ENCODE measurements at places on chromosomes 7 and 10. TPM values are rescaled to one million over a fixed set of nuclear protein-coding genes. Genes with fewer than 3 reads are reported as not detected.

The WDFY4 gene
- not detected for total RNA-seq

The NFE2L3 gene
- 9.5 TPM for total RNA-seq

The IQUB gene
- total RNA-seq = 0.11 TPM

The FAM171A1 gene
- 22.6 TPM for total RNA-seq

The PRXL2A gene
- 39.0 TPM for total RNA-seq

The GRM8 gene
- not detected for total RNA-seq

The LAMTOR4 gene
- total RNA-seq = 172 TPM

The TSPAN13 gene
- total RNA-seq = 16.4 TPM

The SVOPL gene
- not detected for total RNA-seq

The IFIT5 gene
- 7.6 TPM for total RNA-seq

The GRB10 gene
- 65.1 TPM for total RNA-seq

The PRKAR2B gene
- 2.8 TPM for total RNA-seq

The EBLN1 gene
- not detected for total RNA-seq

The AKR1B15 gene
- total RNA-seq = 21.6 TPM

The ADCYAP1R1 gene
- 0.02 TPM for total RNA-seq

The ZSWIM8 gene
- 39.2 TPM for total RNA-seq

The ACBD7 gene
- 1.2 TPM for total RNA-seq

The A1CF gene
- total RNA-seq = not detected

The MICALL2 gene
- 14.8 TPM for total RNA-seq

The SPDYE6 gene
- total RNA-seq = not detected

The SLC26A3 gene
- total RNA-seq = not detected

The SEPTIN14 gene
- total RNA-seq = not detected

The VPS50 gene
- 6.5 TPM for total RNA-seq

The BMPER gene
- 5.4 TPM for total RNA-seq

The STAG3 gene
- 0.23 TPM for total RNA-seq

The ST8SIA6 gene
- total RNA-seq = not detected

The SND1 gene
- 104 TPM for total RNA-seq

The HACD1 gene
- 58.5 TPM for total RNA-seq

The SLC26A4 gene
- 0.11 TPM for total RNA-seq

The PRF1 gene
- not detected for total RNA-seq

The TRIM73 gene
- total RNA-seq = 1.2 TPM

The TAS2R41 gene
- total RNA-seq = not detected

The MYO3A gene
- not detected for total RNA-seq

The SFTPA1 gene
- not detected for total RNA-seq

The TMEM273 gene
- not detected for total RNA-seq

The VSTM4 gene
- 0.39 TPM for total RNA-seq

The HOXA1 gene
- total RNA-seq = 2.5 TPM
